ENCODE measurements at places on chromosomes 4 and X.
A peak's percentile ranks its signal among the peaks of the same experiment; 100 is the strongest.

DNA sequence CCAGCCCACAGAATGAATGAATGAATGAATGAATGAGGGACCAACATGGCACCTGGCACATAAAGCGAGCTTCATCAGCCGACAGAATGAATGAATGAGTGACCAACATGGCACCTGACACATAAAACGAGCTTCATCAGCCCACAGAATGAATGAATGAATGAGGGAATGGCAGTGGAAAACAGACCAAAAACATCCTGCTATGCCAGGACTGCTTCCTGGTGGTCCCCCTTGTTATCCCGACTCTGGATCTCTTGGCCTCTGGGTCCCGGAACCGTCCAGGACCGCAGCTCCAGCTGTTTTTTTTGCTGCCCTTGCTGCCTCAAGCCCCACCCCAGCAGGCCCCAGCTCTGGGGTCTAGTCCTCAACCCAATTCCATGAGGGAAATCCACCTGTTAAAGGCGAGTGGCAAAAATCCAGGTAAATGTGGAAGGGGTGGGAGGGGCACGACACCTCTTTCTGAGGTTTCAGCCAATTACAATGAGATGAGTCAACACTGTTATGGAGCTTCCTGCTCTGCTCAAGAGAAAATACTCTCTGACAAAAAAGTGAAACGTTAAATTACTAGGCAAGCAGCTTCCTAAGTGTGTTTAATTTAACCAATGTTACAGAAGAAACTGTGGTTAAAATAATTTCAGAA is 72.0 kb upstream of the MTNR1A start:
- no peak for DNase-seq

- DNase-seq, result no peak
Observed at GRCh38 chr4:158077835-158078234, 95.0 kb downstream of the GASK1B start.

- DNase-seq, result no peak
Observed at GRCh38 chrX:19863212-19863856, 24.1 kb downstream of the SH3KBP1 start.

DNA sequence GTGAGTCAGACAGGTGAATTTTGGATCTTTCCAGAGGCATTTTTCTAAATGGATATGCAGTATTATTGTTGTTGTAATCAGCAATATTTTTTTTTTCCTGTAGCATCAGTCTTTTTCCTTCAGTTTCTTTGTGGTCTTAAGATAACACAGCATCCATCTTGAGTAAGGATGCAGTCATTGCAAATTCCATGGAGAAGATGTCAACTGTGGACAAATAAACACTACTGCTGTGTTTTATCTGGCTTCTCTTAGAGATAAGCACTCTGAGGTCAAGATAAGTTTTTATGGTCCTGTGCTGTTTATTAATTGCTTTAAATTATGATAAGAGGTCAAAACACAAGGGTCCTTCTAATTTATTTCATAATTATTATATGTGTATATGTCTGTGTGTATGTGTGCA is 1255.7 kb downstream of the ADGRL3 start:
- DNase-seq, result no peak

DNA sequence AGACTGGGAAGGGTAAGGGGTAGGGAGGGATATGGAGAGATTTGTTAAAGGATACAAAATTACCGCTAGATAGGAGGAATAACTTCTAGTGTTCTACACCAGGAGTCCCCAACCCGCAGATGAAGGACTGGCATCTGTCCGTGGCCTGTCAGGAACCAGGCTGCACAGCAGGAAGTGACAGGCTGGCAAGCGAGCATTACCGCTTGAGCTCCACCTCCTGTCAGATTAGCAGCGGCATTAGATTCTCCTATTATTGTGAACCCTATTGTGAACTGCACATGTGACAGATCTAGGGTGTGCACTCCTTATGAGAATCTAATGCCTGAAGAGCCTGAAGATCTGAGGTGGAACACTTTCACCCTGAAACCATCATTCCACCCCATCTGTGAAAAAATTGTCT is 27.9 kb upstream of the BBS7 start:
- peak; percentile 4 for DNase-seq

GRCh38 chrX:155334486-155335336 is at the start of gene CLIC2:
TSS of gene CLIC2 (minus strand) at chrX:155334614. CDS start at chrX:155334427, 187 bp downstream.
- DNase-seq, result no peak

DNA sequence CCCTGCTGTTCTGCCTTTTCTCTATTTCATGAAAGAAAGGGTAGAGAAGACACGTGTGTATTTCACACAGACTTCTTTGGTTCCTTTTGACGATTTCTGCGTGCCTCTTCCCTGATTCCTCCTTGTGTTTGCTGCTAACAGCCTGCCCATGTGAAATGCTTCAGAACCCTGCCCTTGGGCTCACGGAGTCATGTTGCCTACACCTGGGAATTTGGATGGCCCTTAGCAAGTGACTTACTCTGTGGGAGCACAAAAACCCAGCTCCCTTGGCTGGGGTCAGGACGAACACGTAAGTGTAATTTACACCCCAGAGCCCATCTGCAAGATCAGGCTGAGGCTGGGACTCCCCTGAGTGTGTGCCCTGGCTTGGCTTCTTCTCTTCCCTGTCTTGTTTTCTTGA is 220.3 kb upstream of the BCOR start:
- no peak for DNase-seq

- no peak for DNase-seq
Observed at GRCh38 chr4:27217261-27217769, 356.7 kb downstream of the STIM2 start.

DNA sequence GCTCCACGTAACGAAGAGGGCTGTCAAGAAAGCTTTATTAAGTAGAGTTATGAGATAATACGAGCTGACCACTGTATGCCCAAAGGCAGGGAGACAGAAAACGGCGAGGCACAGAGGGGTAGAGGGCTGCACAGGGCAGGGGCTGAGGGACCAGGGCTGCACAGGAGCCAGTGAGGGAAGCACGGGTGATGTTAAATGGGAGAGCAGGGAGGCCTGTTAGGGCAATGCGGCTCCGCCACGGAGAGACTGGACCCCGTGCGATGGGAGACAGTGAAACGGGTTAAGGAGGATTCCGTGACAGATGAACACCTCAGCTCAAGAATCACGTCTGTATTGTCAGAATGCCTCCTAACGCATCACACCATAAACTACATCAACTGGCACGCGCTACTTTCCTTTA is 25.1 kb downstream of the FAT1 start:
- no peak for DNase-seq

GRCh38 chr4:136637071-136637777 is 895.1 kb downstream of the PCDH18 start:
- DNase-seq, result no peak

GRCh38 chr4:80091184-80091583 is 18.2 kb upstream of the ANTXR2 start:
- DNase-seq, result no peak

DNA sequence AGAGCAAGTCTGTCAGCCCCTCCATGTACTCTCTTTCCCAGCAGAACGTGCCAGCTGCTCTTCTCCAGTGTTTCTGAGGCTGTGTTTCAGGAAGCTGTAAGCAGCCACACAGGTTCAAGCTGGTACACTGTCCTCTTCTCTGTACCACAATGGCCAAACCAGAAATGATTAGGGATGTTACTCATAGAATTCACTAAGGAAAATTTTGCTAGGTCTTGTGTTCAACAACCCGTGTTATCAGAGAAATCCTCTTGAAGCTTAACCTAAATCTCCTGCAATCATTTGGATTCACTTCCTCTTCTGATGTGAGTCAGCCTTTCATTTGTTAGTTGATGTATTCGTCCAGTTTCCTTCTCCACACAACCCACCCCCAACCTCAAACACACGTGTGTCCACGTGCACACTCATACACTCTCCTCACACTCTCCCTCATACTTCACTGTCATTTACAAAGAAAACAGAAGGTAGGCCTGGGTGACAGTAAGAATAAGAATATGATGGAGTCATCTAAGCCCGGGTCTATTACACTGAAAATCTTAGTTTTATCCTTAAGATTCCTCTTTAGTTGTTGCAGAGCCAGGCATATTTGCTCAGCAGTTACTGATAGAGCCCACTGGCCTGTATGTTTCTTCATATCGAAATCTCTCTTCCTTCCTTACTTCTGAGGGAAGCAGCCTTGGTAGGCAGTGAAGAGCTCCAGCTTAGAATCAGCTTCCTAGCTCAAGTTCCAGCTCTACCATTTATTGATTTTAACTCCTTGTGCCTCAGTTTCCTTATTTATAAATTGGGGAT is 63.4 kb downstream of the DCUN1D4 start:
- DNase-seq, result no peak

GRCh38 chr4:56466910-56467283 is 520 bp upstream of the SRP72 start:
- no peak for DNase-seq

GRCh38 chrX:53686151-53686885 is at the start of gene HUWE1:
TSS of gene HUWE1 (minus strand) at chrX:53686719. CDS start at chrX:53654107, 32,612 bp downstream.
- peak; percentile 80 for DNase-seq

GRCh38 chrX:39599339-39599738 is 498.4 kb downstream of the BCOR start:
- no peak for DNase-seq

DNA sequence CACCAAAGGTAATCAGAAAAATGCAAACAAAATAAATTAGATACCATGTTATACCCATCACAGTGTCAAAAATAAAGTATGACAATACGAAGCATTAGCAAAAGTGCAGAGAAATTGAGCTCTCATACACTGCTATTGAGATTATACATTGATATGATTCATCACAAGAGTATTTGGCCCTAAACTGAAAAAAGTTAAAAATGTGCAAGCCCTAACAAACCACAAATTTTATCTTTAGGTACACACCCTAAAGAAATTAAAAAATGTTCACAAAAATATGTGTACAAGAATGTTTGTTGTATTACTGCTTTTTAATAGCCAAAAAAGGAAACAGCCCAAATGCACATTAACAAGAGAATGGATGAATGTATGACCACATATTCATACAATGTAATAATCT is 137.9 kb upstream of the MAGEA10 start:
- DNase-seq, result no peak

GRCh38 chr4:98110929-98111328 is 32.3 kb downstream of the STPG2 start:
- no peak for DNase-seq

- no peak for DNase-seq
Observed at GRCh38 chr4:40870150-40870549, 120.4 kb downstream of the NSUN7 start.

- DNase-seq, result no peak
Observed at GRCh38 chr4:124433044-124433443, 279.5 kb downstream of the ANKRD50 start.

- DNase-seq, result no peak
Observed at GRCh38 chr4:82721819-82722423, 76.7 kb downstream of the SCD5 start.

DNA sequence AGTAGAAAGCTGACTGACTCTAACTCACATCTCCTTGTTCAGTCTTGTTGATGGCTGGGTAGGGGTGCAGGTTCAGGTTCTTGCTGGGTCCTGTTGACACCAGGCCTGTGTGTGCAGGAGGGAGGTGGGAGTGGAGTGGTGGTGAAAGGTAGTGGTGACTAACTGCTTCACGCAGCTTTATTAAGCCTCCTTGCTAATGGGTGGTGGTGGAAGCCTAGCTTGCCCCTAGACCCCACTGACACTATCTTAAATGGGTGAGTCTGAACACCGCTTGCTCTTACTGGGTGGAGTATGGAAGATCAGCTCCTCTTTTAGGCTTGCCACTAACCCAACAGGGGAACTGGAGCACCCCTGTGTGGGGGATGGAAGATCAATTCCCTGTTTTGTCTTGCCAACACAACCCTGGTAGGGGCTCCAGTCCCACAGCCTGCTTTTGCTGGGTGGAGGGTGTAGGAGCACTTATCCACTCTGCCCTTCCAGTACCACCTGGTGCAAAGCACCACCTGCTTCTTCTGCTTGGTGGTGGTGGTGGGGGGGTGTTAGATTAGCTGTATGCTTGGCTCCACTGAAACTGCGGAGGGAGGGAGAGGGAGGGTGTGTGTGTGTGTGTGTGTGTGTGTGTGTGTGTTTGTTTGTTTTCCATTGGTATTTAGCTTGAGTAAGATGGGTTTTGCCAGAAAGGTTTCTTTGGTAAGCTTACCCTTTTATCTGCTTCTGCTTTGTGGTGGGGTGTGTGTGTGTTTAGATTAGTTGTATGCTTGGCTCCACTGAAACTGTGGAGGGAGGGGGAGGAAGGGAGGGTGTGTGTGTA is 25.6 kb downstream of the KDM6A start:
- peak; percentile 4 for DNase-seq

GRCh38 chrX:18920566-18920965 is 63.3 kb downstream of the PHKA2 start:
- DNase-seq, result no peak

GRCh38 chr4:107349266-107349665 is 313.2 kb upstream of the DKK2 start:
- no peak for DNase-seq

GRCh38 chrX:136899221-136899620 is 18.7 kb upstream of the RBMX start:
- no peak for DNase-seq

- no peak for DNase-seq
Observed at GRCh38 chr4:25908491-25908901, 5.5 kb upstream of the SMIM20 start.

- no peak for DNase-seq
Observed at GRCh38 chrX:152905081-152905420, 7.2 kb downstream of the ZNF185 start.

GRCh38 chr4:56986192-56986591 is 7.5 kb downstream of the POLR2B start:
- no peak for DNase-seq

- DNase-seq, result no peak
Observed at GRCh38 chrX:19535476-19535875, 20.2 kb upstream of the MAP3K15 start.

GRCh38 chr4:13917015-13917414 is 289.5 kb upstream of the BOD1L1 start:
- DNase-seq, result no peak

- DNase-seq, result no peak
Observed at GRCh38 chrX:138001226-138001625, 435.3 kb downstream of the ZIC3 start.

DNA sequence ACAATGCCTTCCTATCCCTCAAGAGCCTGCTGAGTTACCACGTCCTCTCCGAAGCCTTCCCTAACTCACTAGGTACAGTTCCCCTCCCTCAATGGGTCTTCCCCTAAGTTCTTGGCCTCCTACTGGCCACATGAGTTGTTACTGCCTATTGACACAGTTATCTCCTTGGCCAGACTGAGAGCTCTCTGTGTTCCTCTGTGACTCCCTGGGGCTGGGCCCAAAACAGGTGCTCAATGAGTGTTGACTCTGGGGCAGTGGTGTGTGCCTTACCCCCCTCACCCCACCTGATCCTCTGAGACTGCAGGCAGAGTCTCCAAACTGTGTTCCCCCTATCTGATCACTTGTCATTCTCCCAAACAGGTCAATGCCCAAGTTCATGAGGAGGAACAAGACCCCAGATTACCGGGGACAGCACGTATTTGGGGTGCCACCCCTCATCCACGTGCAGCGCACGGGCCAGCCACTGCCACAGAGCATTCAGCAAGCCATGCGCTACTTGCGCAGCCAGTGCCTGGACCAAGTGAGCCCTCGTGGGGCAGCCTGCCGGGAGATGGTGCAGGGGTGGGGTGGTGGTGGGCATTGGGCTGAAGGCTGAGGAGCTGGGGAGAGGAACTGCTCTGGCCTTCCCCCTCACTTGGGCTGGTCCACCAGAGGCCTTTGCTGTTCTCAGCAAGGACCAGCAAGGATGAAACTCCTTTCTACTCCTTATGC is 72.6 kb downstream of the STARD8 start:
- DNase-seq, result no peak
